ENCODE measurements at places on chromosomes 7 and 10.

DNA sequence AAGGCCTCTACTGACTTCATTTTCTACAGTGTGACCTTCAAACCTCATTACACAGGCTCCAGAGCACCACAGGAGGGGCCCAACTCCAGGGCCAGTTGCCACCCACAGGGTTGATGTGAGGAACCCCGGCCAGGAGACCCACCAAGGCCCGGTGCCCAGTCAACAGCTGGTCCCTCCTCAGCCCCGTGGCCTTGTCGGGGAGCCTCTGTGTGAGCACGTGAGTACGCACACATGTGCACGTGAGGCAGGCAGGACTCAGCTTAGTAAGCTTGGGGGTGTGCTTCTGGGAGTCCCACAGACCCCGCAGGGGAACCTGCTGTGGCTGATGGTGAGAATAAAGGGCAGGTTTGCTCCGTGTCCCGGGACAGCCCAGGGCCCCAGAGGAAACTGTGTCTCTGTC is 104.5 kb downstream of the VIPR2 start:
- DNase-seq: no peak

- no peak for DNase-seq
Measured at GRCh38 chr10:132776821-132777220, 9.1 kb downstream of the NKX6-2 start.

DNA sequence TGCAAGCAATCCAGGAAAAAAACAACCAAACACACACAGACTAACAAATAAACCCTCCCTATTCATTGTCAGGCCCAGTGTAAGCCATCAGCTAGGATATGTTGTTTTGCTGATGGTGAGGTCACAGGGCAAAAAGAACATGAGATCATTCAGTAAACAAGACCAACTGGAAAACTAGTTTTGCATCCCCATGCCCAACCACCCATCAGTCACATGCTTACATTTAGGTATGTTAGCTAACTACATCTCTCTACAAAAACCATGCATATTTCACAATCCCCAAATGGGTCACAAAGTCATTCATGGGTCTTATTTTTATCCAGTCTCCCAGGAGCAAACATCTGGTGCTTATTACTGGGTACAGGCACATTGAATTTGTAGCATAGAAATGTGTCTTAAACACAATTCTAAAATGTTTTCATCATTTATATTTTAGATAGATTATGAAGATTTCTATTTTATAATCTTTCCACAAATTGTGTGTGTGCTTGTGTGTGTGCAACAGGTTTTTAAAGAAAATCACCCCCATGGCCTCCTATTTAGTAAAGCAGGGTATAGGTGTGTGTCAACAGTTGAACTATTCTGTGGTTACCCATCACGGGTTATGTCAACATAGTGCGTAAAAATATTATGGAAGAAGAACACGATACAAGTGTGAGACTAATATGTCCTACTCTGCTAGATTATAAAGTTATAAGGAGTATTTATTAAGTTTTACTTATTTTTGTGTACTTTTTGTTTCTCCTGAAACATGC is 103.8 kb upstream of the AKR1E2 start:
- no peak for DNase-seq

DNA sequence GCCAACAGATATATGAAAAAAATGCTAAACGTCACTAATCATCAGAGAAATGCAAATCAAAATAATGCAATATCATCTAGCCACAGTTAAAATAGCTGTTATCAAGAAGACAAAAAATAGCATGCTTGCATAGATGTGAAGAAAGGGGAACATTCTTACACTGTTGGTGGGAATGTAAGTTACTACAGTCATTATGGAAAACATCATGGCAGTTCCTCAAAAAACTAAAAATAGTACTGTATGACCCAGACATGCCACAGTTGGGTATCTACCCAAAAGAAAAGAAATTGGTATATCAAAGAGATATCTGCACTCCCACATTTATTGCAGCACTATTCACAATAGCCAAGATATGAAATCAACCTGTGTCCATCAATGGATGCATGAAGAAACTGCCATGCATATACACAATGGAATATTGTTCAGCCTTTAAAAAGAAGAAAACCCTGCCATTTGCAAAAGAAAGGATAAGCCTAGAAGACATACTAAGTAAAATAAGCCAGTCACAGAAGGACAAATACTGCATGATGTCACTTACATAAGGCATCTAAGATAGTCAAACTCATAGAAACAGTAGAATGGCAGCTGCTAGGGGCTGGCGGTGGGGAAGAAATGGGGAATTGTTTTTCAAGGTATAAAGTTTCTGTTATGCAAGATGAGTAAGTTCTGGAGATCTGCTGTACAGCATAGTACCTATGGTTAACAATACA is 107.0 kb downstream of the PTPN20 start:
- no peak for DNase-seq

GRCh38 chr7:116283595-116284204 is 73.4 kb downstream of the TES start:
- no peak for DNase-seq

DNA sequence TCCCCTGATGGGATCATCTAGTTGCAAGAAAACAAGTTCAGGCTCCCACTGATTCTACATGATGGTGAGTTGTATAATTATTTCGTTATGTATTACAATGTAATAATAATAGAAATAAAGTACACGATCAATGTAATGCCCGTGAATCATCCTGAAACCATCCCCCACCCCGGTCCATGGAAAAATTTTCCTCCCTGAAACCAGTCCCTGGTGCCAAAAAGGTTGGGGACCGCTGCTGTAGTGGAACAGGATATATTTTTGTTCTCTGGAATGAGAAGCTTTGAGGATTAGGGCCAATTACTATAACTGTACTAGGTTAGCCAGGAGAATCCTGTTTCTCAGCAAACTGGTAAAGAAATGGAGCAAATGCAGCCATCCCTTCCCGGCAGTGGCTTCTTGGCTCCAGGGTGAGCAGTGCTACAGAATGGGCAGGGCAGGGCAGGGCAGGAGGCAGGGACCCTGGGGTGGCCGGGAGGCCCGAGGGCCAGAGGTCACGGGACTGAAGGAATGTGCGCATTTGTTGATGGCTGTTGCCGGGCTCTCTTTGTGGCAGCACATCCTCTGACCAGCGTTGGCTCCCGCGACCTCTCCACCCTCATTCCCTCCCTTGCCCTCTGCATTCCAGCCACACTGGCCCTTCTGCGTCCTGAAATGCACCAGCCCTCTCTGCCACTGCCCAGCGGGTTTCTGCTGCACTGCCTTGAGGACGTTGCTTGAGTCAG is 162.3 kb upstream of the NPS start:
- DNase-seq: no peak

DNA sequence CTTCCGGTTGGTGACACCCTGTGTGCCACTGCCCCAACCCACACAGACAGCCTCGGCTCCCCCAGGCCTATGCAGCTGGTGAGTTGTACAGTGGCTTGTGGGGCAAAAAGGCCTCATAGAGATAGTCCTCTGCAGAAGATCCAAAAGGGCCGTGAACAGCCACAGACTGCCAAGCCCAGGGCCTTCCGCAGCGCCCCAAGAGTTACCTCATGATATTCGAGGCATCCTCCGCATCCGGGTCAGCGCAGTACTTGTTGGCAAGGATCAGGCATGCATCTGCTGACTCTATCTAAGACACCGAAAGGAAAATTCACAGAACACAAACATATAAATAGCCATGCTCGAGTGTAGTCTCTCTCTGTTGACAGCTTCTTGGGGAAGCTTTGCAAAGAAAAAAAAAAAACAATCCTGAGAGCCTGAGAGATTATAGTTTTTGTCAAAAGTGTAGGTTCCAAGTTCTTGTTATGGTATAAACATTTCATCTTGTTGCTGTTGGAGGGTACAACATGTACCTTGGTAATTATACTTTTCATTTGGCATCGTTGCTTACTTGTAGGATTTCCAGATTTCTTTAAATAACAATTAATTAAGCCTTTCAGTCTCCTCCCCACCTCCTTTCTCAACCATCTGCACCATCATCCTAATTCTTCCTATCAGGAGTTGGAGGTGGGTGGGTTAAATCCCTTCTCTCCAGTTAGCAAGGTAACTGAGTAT is 553.0 kb downstream of the KCNMA1 start:
- DNase-seq: no peak

GRCh38 chr7:47326808-47327207 is 255.1 kb downstream of the TNS3 start:
- no peak for DNase-seq

- no peak for DNase-seq
Measured at GRCh38 chr10:36018996-36019395, 376.9 kb upstream of the FZD8 start.

- no peak for DNase-seq
Measured at GRCh38 chr10:90862908-90863514, 5.2 kb upstream of the HTR7 start.

DNA sequence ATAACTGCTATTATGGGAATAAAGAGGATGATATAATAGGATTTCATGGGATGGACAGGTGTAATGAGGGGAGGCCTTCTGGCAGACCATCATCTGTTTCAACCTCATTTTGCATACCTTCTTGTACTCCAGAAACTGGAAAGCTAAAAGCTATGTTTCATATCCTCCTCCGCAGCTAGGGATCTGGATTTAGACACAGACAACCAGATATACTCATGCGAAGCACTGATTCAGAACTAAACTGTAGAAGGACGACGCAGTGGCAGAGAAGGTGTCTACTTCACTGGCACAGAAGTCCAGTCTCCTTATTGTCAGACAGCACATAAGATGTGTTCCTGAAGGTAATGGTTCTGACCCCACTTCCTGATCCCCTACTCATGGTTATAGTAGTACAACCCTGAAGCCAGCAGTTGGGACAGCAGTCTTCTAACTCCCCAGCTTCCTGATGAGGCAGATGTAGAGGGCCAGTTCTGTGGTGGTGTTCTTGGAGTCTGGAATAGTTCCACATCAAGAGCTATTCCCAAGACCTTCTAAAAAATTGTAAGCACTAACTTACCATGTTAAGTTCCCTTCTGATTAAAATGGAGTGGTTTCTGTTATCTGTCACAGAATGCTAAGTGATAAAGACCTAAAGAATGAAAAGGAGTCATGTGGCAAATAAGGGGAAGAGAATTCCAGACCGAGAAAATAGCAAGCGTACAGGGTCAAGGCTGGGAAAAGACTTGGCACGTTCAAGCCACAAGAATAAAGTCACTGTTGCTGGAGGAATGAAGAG is 550.3 kb downstream of the GRM8 start:
- DNase-seq: no peak

GRCh38 chr10:30992681-30993080 is 39.0 kb downstream of the ZNF438 start:
- DNase-seq: no peak

DNA sequence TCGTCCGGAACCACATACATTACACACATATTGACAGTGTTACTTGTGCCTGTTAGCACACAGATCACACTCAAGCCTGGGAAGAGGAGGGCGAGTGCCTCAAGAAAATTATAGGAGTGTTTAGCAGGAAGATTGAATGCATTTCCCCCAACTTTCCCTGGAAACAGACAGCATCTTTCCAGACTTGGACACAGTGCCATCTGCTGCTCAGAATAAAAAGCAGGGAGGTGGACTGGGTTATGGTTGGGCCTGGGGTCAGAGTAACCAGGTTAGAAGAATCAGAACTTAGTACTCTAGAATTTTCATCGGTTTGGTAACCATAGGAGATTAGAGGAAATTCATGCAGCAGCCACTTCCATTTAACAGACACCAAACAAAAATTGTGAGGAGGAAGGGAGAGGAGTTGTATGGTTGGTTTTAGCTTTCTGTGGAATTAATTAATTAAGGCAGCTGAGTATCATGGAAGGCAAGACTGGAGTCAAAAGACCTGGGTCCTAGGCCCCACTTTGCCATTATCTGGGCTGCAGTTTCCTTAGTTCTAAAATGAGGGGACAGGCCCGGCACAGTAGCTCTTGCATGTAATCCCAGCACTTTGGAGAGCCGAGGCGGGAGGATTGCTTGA is 43.4 kb upstream of the OPTN start:
- no peak for DNase-seq

- no peak for DNase-seq
Measured at GRCh38 chr7:102096012-102096332, 190.7 kb upstream of the SH2B2 start.

- DNase-seq: no peak
Measured at GRCh38 chr10:20200758-20201157, 384.5 kb downstream of the PLXDC2 start.

Data from stimulated activated CD8-positive, alpha-beta memory T cell treated with anti-CD3 and anti-CD28 coated beads, Interleukin-7, amount 100 ng/mL, for 24 hours (primary cell).